Spinal cord (tissue), 10 donors: ENCODE measurements at places on chromosomes 3 and 15. TPM values are rescaled to one million over a fixed set of nuclear protein-coding genes. Genes with fewer than 3 reads are reported as not detected.

CIB2 gene
- polyA plus RNA-seq: 74.6 TPM

RASGRF1 gene
- 34.1 TPM for polyA plus RNA-seq

PCNP gene
- polyA plus RNA-seq: 177 TPM

SERPINI2 gene
- 5.2 TPM for polyA plus RNA-seq

CNTN6 gene
- 17.4 TPM for polyA plus RNA-seq

TRMT10C gene
- 21.4 TPM for polyA plus RNA-seq

POTEB3 gene
- polyA plus RNA-seq: not detected

CAMK2N2 gene
- 203 TPM for polyA plus RNA-seq

GRK7 gene
- polyA plus RNA-seq: not detected

ISL2 gene
- 2.3 TPM for polyA plus RNA-seq

CLDN1 gene
- 5.3 TPM for polyA plus RNA-seq

DPPA4 gene
- 15.2 TPM for polyA plus RNA-seq

C3orf85 gene
- not detected for polyA plus RNA-seq

EPHB1 gene
- polyA plus RNA-seq: 31.0 TPM

GRAMD2A gene
- 3.8 TPM for polyA plus RNA-seq

TMEM202 gene
- polyA plus RNA-seq: not detected

ROPN1 gene
- not detected for polyA plus RNA-seq

RABL3 gene
- 18.7 TPM for polyA plus RNA-seq

GPR149 gene
- polyA plus RNA-seq: 2.2 TPM

HIGD2B gene
- not detected for polyA plus RNA-seq

UBA5 gene
- polyA plus RNA-seq: 79.2 TPM

GABRR3 gene
- not detected for polyA plus RNA-seq

KLHL6 gene
- polyA plus RNA-seq: 1.6 TPM

MASP1 gene
- 43.8 TPM for polyA plus RNA-seq
